ENCODE measurements at places on chromosomes 4 and X.

DNA sequence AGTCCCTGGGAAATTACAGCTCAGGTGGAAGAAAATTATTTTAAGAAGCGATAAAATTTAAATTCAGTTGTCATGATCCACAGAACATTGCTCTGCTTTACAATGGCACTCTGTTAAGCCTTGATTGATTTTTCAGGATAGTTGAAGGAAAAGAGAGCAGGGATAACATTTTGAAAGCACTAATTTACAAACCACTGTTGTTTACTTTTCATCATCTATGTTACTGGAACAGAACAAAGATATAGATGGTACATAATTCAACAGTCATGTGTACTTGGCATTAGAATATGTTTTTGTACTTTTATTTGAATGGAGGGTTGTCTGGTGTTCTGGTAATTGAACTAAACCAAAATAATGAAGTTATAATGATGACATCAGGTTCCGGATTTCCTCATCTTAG lies 2.6 kb upstream of the ODAM start:
- DNase-seq = no peak

- no peak for DNase-seq
Measured at GRCh38 chrX:47446431-47446830, 36.6 kb downstream of the ZNF41 start.

DNA sequence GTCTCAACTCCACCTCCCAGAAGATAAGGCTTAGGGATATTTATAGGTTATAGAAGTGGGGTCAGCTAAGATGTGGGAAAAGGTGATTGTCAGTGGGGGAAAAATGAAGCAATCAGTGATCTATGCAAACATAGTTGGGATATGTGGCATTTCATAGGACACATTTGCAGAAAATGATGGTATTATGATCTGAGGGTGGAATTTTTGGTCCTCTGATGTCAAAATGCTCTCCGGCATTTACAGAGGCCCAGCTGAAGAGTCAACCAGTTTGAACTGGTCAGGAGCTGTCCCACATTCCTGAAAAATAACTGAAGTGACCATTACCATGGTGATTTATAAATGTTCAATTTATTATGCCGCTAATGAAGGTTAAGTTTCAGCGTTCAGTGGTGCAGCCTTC lies 12.2 kb upstream of the HPGD start:
- DNase-seq = no peak

DNA sequence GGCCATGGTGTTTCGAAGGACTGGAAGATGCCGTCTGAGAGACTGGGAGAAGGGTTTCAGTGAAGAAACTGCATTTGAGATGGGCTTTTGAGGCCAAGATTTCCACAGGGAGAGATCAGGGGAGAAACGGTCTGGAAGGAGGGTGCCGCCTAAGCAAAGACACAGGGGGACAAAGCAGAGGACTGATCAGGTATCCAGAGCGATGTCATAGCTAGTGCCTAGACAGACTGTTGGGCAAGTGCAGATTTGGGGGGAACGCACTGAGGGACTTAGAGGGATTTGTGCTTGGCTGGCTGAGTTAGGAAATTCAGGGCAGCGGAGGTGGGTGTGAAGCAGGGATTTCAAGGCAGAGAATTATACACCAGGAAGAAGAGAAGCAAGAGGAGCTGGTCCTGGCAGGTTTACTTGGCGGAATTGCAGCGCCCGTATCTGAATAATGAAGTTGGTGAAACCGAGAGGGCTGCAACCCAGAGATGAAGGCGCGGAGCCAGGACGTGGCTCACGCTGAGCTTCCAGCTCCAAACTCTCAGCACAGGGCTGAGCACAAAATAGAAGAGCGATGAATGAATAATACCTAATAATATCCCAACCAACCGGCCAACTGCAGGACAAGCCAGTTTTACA lies 106.9 kb downstream of the MAML3 start:
- no peak for DNase-seq

- DNase-seq = no peak
Measured at GRCh38 chrX:22139822-22140221, 107.7 kb downstream of the PHEX start.

DNA sequence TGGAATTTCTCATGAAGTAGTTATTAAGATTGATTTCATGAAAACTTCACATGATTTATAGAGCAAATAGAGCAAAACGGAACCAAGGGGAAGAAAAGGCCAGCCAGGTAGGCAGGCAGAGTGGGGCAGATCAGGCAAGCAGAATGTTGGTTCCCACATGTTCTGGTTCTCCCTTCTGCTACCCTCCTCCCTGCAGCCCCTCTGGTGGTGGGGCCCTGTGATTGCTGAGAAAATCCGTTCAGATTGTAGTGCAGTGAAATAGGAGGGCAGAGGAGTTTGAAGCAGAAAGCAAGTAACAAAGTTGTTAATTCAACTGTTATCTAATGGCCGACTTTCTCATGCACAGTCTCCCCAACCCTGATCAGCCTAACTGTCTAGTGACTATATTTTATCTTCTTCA lies 185.3 kb downstream of the MID1IP1 start:
- DNase-seq = no peak
